ENCODE measurements at places on chromosomes 5 and 9.

GRCh38 chr5:131945551-131946168, at the start of gene MEIKIN:
TSS of gene MEIKIN (minus strand) at chr5:131945663. CDS start at chr5:131945505, 158 bp downstream.
- no peak for DNase-seq

DNA sequence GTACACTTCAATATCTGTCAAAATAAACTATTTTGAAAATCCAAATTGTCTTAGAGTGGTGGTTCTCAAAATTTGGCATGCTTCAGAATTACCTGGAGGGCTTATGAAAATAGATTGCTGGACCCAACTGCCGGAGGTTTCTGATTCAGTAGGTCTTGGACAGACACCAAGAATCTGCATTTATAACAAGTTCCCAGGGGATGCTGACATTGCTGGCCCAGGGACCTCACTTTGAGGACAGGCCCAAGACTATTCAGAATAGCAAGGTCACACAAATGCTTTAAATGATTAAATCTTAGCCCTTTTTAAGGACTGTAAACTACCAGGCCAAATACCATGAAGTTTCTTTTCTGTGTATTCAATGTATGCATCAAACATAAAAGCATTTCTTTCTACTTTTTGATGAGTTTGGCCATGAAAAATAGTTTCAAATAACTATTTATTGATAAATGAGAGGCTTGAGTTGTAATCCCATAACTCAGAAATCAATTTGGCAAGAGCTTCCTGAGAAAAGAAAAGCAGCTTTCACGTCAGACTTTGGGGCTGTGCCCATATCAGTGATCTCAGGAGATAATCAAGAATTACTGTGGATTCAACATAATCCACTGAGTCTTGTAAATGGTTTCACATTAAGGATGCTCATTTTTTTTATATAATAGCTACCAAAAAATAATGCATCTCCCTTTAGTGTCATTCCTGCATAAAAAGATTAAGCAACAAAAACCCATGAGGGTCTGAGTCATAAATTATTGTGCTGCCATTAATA, 191.4 kb downstream of the FRMD3 start:
- no peak for DNase-seq

GRCh38 chr9:98287384-98287783, 31.9 kb upstream of the TBC1D2 start:
- no peak for DNase-seq

GRCh38 chr5:39414426-39414825, 10.4 kb downstream of the DAB2 start:
- no peak for DNase-seq

Data from central memory CD4-positive, alpha-beta T cell (primary cell).